ENCODE measurements at places on chromosomes 12 and 14.
A peak's percentile ranks its signal among the peaks of the same experiment; 100 is the strongest.

- DNase-seq = no peak
These were observed 1.8 kb upstream of the KRT83 start for GRCh38 chr12:52323001-52323400.

DNA sequence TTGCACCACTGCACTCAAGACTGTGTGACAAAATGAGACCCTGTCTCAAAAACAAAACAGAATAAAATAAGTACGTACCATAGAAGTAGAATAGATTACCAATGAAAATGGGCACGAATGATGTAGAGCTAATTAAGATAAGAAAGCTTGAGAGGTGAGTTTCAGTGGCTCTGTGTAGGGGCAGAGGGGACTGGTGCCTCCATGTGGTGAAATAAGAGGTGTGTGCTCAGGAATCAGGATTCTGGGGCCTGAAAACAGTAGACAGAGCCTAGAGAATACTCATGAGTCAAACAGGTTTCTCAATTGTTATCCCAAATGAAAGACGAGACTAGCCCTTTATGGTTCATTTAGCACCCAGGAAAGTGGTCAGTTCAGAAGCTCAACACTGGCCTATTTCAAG is 1145.1 kb downstream of the FLRT2 start:
- no peak for DNase-seq

DNA sequence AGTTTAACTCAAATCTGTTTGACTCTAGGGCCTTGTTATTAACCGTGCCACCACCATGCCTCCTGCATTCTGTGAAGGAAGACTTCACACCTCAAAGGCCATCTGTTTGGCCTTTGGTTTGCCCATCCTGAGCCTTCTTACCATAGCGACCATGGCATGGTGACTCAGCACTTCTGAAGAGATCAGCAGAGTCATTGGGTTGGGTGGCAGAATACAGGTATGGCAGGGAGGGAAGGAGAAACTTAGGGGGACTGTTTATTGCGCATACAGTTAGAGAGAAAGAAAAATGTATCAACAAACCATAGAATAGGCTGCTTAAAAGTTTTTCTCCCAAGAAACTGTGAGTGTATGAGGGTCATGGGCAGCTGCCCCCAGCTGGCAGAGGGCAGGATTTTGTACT is 49.2 kb downstream of the DAD1 start:
- no peak for DNase-seq

DNA sequence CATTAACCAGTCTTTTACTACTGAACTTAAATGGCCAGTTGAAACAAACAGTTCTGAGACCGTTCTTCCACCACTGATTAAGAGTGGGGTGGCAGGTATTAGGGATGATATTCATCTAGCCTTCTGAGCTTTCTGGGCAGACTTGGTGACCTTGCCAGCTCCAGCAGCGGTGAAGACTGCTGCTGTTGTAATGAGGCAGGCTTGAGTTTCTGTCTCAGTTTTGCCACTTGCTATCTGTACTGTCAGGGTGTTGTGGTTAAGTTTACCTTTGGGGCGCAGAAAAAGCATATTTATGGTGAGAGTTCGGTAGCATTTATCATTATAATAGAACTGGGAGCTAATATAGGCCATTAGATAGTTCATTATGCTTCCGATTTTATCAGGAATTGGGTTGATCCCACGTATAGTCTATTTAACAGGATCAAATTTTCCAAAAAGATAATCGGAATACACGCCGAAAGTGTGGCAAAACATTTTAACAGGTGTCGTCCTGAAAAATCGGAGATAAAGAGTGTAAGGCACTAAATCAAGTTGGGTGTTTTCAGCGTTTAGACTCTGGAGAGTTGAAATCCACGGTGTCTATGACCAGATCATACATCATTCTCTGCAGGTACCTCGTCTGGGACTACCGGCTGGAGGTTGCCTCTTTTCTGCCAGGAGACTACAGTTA is 688 bp upstream of the NECAP1 start:
- DNase-seq = peak; percentile 54

DNA sequence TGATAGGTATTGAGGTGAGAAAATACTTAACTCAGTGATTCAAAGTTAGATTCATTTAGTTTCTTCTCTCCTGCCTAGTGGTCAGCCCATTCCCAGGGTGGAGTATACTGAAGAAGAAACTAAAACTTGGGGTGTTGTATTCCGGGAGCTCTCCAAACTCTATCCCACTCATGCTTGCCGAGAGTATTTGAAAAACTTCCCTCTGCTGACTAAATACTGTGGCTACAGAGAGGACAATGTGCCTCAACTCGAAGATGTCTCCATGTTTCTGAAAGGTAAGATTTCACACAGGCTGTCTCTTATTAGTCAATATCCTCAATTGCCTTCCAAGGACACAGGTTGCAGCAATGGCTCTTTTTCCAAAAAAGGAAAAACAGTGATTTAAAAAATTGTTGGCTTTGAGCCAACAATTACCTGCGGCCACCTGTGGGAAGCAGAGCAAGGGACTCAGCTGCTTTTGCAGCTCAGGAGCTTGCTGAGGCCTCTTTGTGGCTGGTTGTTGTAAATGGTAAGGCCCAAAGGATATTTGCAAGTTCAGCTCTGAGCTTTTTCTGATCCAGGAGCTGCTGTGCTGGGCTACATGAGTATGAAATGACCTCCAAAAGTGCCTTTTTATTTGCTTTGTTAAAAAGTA is 33.9 kb downstream of the TPH2 start:
- no peak for DNase-seq

DNA sequence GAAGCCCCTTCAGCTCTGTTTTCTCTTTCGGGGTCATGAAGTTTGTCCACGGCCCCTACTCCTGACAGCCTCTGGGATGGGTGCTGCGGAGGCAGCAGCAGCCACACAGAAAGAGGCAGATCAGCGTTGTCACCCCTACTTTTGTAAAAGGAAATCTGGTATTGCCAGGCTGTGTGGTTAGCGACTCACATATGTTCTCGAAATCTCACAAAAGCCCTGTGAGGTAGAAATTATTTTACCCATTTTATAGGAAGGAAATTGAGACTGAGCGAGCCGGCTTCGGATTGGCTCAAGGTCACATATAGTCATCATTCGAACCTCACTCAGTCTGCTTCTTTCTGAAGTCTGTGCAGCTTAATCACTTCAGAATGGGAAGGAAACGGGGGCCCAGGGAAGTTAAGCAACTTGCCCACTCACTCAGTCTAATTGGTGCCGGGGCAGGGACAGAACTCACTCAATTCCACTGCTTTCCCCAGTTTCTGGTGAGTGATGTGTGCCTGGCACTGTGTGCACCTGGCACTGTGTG is 1.1 kb upstream of the CKAP4 start:
- DNase-seq = peak; percentile 37

DNA sequence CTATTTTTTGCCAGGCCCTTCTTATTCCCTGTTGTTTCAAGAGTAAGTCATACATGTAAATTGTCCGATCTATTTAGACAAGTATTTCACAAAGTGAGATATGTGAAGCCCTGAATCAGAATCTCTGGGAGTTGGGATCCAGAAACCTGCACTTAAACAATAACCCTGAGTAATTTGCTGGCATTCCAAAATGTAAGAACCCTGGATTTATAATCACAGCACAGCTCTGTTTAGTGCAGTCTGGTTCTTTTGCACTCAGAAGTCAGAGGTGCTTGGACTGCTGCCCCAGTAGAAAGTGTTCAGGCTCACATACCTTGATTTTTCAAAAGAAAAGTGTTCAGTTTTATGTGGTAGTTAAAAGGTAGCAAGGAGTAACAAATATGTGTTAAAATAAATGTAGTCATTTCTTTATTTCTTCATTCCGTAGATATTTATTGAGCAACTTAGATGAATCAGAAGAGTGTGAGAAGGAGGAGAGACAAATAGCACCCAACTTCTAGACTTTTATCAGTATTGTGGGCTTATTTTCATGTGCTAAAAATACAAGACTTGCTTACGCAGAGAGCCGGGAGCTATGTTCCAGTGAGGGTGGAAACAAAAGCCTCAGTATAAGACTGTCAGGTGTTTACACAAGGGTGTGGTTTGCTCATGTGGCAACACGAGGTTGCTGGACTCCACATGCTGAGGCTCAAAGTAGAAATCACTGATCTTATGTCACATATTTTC is 70.1 kb downstream of the SYNE2 start:
- DNase-seq = no peak

DNA sequence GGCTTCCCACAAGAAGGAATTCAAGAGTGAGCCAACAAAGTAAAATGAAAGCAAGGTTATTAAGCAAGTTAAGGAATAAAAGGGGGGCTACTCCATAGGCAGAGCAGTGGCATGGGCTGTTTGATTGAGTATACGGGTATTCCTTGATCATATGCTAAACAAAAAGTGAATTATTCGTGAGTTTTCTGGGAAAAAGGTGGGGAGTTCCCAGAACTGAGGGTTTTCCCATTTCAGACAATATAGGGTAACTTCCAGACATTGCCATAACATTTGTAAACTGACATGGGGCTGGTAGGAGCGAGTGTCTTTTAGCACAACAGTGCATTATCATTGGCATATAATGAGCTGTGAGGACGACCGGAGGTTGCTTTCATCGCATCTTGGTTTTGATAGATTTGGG is 2.0 kb upstream of the BCL2L14 start:
- DNase-seq = no peak

- DNase-seq = peak; percentile 46
These were observed 74.0 kb upstream of the PLXNC1 start for GRCh38 chr12:94074216-94074979.

GRCh38 chr14:63596998-63597658 is 44.5 kb downstream of the WDR89 start:
- no peak for DNase-seq

DNA sequence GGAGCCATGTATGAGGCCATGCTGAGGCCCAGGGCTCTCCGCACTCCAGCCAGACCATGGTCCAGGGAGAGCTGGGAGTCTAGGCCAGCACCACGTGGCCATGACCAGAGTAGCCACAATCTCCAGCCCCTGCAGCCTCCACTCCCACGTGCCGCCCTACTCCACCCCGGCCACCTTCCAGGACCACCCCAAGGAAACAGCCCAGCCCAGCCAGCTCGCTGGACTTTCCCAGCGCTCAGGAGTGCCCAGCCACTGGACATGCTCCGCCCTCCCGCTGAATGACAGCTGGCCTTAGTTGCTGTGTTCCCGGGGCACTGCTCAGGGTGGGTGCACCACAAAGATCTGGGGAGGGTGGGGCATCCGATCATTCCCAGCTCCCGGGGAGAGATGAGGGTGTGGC is 2.1 kb upstream of the C14orf180 start:
- no peak for DNase-seq

- DNase-seq = no peak
These were observed 2.0 kb upstream of the BEGAIN start for GRCh38 chr14:100589071-100589759.

DNA sequence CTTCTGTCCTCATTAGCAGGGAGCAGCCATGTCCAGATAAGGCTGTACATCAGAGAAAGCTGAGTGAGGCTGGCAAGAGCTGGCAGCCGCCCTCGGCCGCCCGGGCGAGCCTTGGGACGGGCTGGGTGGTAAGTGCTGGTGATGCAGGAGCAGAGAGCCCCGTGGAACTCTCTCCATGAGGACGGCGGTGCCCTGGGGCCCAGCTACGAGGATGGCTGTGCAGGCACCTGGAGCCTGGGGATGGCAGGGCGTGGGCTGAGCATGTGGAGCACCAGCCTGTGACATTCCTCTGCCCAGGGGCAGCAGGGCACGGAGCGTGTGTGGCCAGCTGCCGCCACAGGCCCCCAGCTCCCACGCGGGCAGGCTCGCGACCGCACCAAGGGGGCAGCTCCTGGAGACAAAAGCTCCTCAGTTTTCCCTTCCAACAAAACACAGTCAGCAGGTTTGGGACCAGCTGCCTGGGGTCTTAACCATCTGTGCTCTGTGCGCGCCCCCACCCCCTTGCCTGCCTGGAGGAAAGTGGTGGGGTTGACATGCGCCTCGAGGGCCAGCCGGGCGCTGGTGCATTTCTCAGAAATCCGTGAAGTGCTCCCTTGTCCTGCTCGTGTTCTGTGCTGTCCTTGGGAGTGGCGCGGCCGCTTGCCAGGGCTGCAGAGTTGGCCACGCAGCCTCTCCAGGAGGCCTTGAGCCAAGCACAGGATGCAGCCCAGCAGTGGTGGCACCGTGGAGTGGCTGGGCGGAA is 21.4 kb downstream of the PACS2 start:
- DNase-seq = peak; percentile 72

DNA sequence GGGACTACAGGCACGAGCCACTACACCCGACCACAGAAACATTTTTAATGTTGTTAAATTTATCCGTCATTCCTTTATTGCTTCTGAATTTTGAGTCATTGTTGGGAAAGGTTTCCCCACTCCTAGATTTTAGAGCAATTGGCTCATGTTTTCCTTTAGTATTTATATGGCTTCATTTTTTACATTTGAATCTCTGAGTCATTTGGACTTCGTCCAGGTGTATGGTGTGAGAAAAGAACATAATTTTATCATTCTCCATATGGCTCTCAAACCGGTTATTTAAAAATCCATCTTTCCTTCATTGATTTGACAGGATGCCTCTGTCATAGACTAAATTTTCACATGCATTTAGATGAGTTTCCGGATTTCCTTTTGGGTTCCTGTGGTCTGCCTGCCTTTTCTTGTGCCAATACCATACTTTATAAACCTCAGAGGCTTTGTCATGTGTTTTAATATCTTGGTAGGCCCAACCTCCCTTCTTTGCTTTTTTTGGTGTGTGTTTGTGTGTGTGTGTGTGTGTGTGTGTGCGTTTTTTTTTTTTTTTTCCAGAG is 30.9 kb downstream of the LRTM2 start:
- no peak for DNase-seq

- DNase-seq = no peak
These were observed 21.1 kb upstream of the C14orf180 start for GRCh38 chr14:104558231-104559027.

DNA sequence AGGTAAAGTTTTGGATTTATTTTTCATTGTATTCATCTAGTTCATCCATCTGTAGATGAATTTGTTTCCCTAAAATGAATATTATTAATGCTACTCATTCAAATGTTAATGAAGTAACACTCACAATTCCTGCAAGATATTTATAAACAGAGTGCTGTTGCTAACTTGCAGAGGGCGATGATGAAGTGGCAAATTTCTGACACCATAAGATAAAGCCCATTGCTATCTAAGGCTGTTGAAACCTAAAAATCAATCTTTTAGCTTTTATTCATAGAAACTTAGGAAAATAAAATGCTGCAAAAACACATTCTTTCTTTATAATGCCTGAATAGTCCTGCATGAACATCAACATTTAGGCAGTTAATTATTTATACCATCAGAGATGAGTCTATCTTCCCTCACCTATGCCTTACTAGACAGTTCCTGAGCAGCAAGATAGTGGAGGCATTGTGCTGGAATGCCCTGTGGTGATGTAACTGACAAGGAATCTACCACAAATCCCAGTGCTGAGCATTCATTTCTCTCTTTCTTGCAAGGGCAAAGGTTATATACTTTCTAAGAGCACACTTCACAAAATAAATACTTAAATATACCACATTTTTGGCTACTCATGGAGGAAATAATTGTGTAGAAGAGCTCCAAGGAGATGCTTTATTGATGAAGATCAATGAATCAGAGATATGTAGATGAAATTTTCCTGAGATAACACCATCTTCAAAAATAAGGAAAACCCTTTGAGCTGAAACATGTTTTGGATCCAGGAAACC is 57.6 kb downstream of the LMNTD1 start:
- no peak for DNase-seq

GRCh38 chr12:86290615-86291014 is 34.4 kb upstream of the MGAT4C start:
- DNase-seq = no peak

Data from pons (tissue), 1 donor.